ENCODE measurements at places on chromosomes 7 and 10.

DNA sequence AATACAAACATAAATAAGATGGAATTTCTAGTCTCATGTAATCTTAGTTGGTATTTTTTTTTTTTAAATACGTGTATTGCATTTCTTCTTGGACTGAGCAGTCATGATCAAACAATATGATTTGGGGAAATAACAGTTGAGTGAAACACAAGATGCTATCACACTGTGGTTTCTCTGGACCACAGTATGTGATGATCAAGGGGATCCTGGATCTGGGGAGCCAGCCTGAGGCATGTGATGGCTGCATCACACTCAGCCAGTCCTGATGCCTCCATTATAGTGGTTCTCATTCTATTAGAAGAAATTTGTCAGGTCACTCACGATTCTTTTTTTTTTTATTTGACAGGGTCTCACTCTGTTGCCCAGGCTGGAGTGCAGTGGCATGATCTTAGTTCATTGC, 495.9 kb upstream of the POT1 start:
- no peaks in the 10 kb centered on the region for H3K36me3 ChIP-seq
- no peaks in the 10 kb centered on the region for H3K4me1 ChIP-seq
- no peak overlapping the region for H3K4me3 ChIP-seq
- no peak for DNase-seq

- no peaks in the 10 kb centered on the region for H3K36me3 ChIP-seq
- no peak overlapping the region for H3K4me3 ChIP-seq
- no peaks in the 10 kb centered on the region for H3K4me1 ChIP-seq
- H3K27me3 ChIP-seq, result no peaks in the 10 kb centered on the region
- DNase-seq, result no peak
Measured at GRCh38 chr7:78662939-78663338, 790.5 kb downstream of the MAGI2 start.

DNA sequence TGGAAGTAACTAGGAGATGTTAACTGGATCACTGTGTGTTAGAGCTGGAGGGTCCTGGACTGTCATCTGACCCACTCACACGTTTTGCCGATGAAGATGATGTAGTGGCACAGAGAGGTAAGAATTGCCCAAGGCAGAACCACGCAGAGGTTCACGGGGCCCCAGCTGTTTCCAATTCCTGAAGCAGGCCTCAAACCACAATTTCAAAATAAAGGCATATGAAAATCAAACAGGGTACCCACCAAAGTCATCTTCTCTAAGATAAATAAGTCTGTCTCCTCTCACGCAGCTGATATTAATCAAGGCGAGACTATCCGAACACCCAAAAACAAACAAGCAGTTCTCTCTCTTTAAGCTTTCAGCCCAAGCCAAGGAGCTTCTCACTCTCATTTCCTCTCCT, 113.3 kb upstream of the JCAD start:
- H3K36me3 ChIP-seq, result no peaks in the 10 kb centered on the region
- no peak for DNase-seq
- no peaks in the 10 kb centered on the region for H3K4me1 ChIP-seq
- no peaks in the 10 kb centered on the region for H3K27me3 ChIP-seq
- H3K4me3 ChIP-seq, result no peak overlapping the region
- H3K27ac ChIP-seq, result no peak overlapping the region

- H3K27me3 ChIP-seq, result peaks cover 7% of the 10 kb centered on the region
- DNase-seq, result no peak
- no peaks in the 10 kb centered on the region for H3K36me3 ChIP-seq
- H3K4me3 ChIP-seq, result no peak overlapping the region
- H3K27ac ChIP-seq, result no peak overlapping the region
Measured at GRCh38 chr10:100341953-100342626, 4.9 kb upstream of the SCD start.

GRCh38 chr10:32271617-32272016, 75.3 kb downstream of the EPC1 start:
- H3K4me1 ChIP-seq, result no peaks in the 10 kb centered on the region
- no peak for DNase-seq
- H3K27ac ChIP-seq, result no peak overlapping the region
- H3K4me3 ChIP-seq, result no peak overlapping the region
- peaks cover 68% of the 10 kb centered on the region for H3K36me3 ChIP-seq

GRCh38 chr10:116134322-116134721, 138.7 kb downstream of the GFRA1 start:
- no peaks in the 10 kb centered on the region for H3K27me3 ChIP-seq
- H3K4me3 ChIP-seq, result no peak overlapping the region
- no peaks in the 10 kb centered on the region for H3K36me3 ChIP-seq
- DNase-seq, result no peak

DNA sequence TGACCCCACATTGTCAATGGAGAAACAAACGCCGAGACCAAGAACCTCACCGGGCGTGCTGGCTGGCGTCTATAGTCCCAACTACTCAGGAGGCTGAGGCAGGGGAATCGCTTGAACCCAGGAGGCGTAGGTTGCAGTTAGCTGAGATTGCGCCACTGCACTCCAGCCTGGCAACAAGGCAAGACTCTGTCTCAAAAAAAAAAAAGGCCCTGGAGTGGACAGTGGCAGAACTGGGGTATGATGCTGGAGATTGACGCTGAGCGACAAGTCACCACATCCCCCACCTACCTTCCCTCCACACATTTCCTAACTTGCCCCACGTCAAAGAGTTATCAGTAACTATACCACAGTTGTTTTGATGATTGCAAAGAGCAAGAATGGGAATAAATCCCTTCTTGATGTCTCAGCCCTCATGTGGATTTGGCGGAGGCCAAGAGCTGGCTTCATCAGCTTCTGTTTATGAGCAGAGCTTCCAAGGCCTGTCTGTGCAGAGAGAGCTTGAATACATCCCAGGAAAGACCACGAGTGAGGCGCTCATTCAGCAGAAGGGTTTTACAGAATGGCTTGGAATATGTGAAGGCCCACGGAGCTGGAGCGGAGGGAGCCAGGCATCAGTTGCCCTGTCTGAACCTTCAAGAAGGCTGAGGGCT, 28.0 kb upstream of the TNS3 start:
- H3K27me3 ChIP-seq, result no peaks in the 10 kb centered on the region
- H3K4me3 ChIP-seq, result no peak overlapping the region
- H3K36me3 ChIP-seq, result no peaks in the 10 kb centered on the region
- no peak for DNase-seq
- H3K4me1 ChIP-seq, result peaks cover 20% of the 10 kb centered on the region

- no peak for DNase-seq
- H3K36me3 ChIP-seq, result no peaks in the 10 kb centered on the region
- no peak overlapping the region for H3K27ac ChIP-seq
- H3K4me1 ChIP-seq, result peaks cover 62% of the 10 kb centered on the region
- H3K4me3 ChIP-seq, result no peak overlapping the region
- H3K27me3 ChIP-seq, result peaks cover 100% of the 10 kb centered on the region
Measured at GRCh38 chr10:8048281-8049008, 6.0 kb upstream of the GATA3 start.

- H3K36me3 ChIP-seq, result no peaks in the 10 kb centered on the region
- H3K4me1 ChIP-seq, result no peaks in the 10 kb centered on the region
- no peak overlapping the region for H3K4me3 ChIP-seq
- no peak overlapping the region for H3K27ac ChIP-seq
Measured at GRCh38 chr10:29761916-29762315, 127.1 kb upstream of the SVIL start.

GRCh38 chr10:121594076-121594475, 4.2 kb downstream of the FGFR2 start:
- no peak for DNase-seq
- peak overlapping the region; percentile 22 for H3K4me3 ChIP-seq
- peaks cover 63% of the 10 kb centered on the region for H3K4me1 ChIP-seq
- H3K36me3 ChIP-seq, result no peaks in the 10 kb centered on the region
- peaks cover 14% of the 10 kb centered on the region for H3K27me3 ChIP-seq

DNA sequence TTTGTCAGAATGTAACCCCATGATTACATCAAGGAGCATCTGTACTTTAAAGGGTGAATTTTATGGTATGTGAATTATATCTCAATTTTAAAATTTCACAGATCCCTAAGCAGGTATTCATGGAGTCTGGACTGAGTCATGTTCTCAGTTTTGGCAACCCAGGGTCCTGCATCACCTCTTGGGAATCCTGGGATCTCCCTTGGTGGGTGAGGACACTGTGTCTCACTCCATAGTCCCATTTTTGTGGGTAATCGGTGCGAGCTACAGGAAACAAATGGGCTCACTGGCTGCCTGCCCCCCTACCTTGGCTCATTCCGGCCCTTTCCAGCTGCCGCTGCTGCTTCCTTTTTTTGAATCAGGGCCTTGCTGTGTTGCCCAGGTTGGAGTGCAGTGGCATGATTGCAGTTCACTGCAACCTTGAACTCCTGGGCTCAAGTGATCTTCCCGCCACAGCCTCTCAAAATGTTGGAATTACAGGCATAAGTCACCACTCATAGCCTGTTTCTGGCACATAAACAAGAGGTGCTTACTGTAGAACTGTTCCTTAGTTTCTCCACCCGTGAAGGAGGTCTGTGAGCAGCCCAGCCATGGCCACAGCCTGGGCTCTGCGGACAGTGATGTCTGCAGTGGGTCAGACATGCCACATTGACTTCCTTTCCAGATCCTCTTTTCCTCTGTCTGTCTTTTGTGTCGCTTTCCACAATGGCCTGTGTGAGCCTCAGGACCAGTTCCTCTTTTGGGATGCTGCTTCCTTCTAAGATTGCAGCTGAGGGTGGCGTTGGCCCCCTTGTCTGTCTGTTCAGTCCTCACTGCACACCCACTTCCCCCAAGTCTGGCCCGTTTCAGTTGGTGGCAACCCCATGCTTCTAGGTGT, 14.5 kb downstream of the PALD1 start:
- H3K27me3 ChIP-seq, result peaks cover 3% of the 10 kb centered on the region
- H3K27ac ChIP-seq, result no peak overlapping the region
- no peaks in the 10 kb centered on the region for H3K36me3 ChIP-seq
- H3K4me1 ChIP-seq, result peaks cover 9% of the 10 kb centered on the region
- H3K4me3 ChIP-seq, result no peak overlapping the region

- no peak overlapping the region for H3K4me3 ChIP-seq
- H3K27ac ChIP-seq, result no peak overlapping the region
- no peak for DNase-seq
- no peaks in the 10 kb centered on the region for H3K27me3 ChIP-seq
- H3K36me3 ChIP-seq, result no peaks in the 10 kb centered on the region
Measured at GRCh38 chr10:101835362-101835761, 8.2 kb downstream of the KCNIP2 start.

GRCh38 chr10:5902511-5903274, 12.7 kb downstream of the FBH1 start:
- no peaks in the 10 kb centered on the region for H3K27me3 ChIP-seq
- H3K4me1 ChIP-seq, result no peaks in the 10 kb centered on the region
- H3K4me3 ChIP-seq, result no peak overlapping the region

- no peaks in the 10 kb centered on the region for H3K27me3 ChIP-seq
- no peaks in the 10 kb centered on the region for H3K36me3 ChIP-seq
- peaks cover 14% of the 10 kb centered on the region for H3K4me1 ChIP-seq
- no peak overlapping the region for H3K27ac ChIP-seq
- DNase-seq, result no peak
- no peak overlapping the region for H3K4me3 ChIP-seq
Measured at GRCh38 chr7:27420702-27421101, 178.1 kb downstream of the EVX1 start.

- no peak overlapping the region for H3K27ac ChIP-seq
- no peak for DNase-seq
- no peak overlapping the region for H3K4me3 ChIP-seq
Measured at GRCh38 chr7:138961159-138961558, 20.0 kb downstream of the KIAA1549 start.

DNA sequence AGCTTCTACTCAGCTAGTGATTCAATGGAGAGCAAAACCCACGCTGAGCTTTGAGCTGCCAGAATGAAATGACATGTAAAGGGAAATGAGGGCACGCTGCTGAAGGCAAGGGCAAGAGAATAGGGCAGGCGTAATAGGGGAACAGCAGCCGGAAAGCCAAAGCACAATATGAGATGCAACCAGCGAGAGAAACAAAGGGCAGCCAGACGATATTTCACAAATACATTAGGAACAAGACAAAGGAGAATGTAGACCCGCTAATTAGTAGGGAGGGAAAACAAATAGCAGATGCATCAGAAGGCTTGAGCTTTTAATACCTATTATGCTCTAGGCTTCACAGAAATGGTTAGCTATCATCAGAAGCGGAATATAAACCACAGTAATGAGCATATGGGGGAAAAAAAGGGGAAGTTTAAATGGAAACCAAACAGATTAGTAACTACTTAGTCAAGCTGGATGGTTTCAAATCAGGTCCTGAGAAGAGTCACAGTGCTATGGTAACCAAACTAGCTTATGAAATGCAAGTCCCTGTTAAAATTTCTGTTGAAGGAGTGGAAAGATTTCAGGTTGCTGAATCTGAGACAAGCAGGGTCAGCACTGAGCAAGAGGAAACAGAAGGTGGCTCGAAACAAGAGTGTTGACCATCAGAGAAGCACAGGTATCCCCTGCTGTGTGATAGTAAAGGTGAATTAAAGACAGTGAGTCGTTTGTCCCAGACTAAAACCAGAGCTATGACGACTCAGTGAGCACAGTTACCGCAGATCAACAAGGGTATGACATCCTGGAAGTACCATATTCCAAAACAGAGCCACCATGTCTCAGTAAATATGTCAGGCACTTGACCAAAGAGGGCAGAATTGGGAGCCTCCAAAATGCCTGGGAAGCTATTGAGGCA, 496.9 kb upstream of the CELF2 start:
- no peaks in the 10 kb centered on the region for H3K36me3 ChIP-seq
- H3K4me1 ChIP-seq, result peaks cover 2% of the 10 kb centered on the region
- no peaks in the 10 kb centered on the region for H3K27me3 ChIP-seq
- H3K4me3 ChIP-seq, result no peak overlapping the region
- no peak overlapping the region for H3K27ac ChIP-seq
- no peak for DNase-seq

- no peaks in the 10 kb centered on the region for H3K36me3 ChIP-seq
- peak overlapping the region; percentile 39 for H3K27ac ChIP-seq
- H3K4me3 ChIP-seq, result peak overlapping the region; percentile 69
- H3K27me3 ChIP-seq, result no peaks in the 10 kb centered on the region
- peaks cover 24% of the 10 kb centered on the region for H3K4me1 ChIP-seq
- DNase-seq, result no peak
Measured at GRCh38 chr7:13988731-13989125, 738 bp downstream of the ETV1 start.

- peaks cover 11% of the 10 kb centered on the region for H3K27me3 ChIP-seq
- H3K36me3 ChIP-seq, result no peaks in the 10 kb centered on the region
- no peak overlapping the region for H3K4me3 ChIP-seq
- H3K4me1 ChIP-seq, result peaks cover 36% of the 10 kb centered on the region
- DNase-seq, result peak; percentile 53
Measured at GRCh38 chr10:132460071-132460470, 63.1 kb downstream of the PWWP2B start.

DNA sequence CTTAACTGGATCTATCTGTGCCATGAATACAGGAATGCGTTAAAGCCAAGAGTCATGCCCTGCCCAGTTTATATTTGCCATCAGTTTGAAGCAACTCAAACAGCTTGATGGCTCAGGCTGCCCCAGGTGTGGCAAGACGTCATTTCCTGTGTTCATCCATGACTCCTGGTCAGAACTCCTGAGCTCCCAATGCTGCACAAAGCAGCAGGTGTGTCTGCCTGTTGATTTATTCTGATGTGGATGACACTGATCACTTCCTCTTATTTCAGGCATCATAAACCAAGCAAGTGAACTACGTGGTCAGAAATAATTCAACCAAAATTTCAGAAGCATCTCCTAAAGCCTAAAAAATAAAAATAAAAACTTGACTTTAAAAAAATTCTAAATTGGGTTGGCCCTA, 68.5 kb downstream of the EZH2 start:
- no peak overlapping the region for H3K27ac ChIP-seq
- H3K4me1 ChIP-seq, result no peaks in the 10 kb centered on the region
- DNase-seq, result no peak
- peaks cover 49% of the 10 kb centered on the region for H3K36me3 ChIP-seq
- H3K27me3 ChIP-seq, result no peaks in the 10 kb centered on the region
